Stimulated activated CD8-positive, alpha-beta memory T cell treated with anti-CD3 and anti-CD28 coated beads, Interleukin-15, amount 100 ng/mL, for 24 hours (primary cell): ENCODE measurements at places on chromosomes 7 and 10.

- DNase-seq, result no peak
Measured at GRCh38 chr10:86648704-86649427, 5.5 kb upstream of the OPN4 start.

DNA sequence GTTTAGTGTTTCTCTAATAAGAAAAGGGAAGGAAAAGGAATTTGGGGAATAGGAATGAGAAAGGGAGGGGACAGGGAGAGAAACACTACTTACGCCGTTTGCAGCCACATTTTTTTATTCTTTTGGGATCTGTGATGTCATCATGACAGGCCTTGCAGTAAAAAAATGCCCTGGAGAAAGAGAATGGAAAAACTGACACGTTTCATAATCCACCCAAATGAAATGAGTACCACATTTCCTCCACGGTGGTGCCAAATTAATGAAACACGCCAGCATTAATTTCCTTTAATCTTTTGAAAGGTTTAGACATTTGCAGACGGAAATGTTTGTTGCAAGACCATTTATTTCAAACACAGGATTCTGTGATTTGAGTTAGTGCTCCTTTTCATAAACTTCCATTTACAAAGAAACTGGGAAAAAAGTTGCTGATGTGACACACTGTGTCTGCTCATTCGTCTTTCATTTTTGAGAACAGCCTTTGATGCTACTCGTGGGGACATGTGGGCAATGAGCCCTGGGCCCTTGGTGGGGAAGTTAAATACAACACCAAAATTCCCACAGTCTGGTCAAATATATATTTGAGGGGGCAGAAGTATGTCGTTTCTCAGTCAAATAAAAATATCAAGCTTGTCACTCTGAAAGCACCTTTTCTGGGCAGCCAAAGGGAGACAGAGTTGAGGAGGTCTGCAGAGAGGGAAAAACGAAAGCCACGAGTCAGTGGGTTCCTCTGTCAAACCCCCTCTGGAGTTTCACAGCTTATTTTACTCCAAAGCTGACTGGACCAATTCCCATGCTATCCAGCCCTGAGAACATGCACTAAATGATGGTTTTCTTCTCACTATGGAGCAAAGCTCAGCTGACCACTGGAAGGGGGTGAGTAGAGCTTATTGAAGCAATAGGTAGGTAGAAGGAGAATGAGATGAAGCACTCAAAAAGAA, 625.5 kb downstream of the KCNMA1 start:
- DNase-seq, result no peak

DNA sequence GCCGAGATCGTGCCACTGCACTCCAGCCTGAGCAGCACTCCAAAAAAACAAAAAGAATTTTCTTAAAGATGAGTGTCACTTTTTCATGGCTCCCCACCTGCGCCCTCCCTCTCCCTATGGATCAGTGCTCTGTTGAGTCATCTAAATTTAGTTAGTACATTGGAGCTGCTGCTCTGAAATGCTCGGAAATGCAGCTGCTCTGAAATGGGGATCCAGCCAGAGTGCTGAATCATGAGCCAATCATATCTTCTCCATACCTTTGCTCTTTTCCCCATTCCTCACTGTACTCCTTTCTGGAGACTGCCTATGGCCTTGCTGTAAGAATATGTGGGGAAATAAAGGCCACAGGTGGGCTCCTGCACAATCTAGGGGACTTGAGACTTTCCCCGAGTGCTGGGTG, 188.8 kb downstream of the ZNF438 start:
- no peak for DNase-seq

- DNase-seq, result no peak
Measured at GRCh38 chr10:1559761-1560160, 177.6 kb downstream of the ADARB2 start.

- DNase-seq, result peak; percentile 21
Measured at GRCh38 chr7:148914208-148914777, 30.2 kb upstream of the EZH2 start.

DNA sequence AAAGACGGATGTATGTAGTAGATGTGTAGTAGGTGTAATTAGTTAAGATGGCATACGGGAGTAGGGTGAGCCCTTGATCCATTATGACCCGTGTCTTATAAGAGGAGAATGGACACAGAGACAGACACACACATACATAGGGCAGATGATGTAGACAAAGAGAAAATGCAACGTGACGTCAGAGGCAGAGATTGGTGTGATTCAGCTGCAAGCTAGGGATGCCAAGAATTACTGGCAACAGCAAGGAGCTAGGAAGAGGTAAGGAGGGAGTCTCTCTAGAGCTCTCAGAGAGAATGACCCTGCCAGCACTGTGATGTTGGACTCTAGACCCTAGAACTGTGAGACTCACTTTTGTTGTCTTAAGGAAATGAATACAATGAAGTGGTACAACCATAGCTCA, 247.0 kb upstream of the HABP2 start:
- no peak for DNase-seq

GRCh38 chr10:13628661-13629060, 41.9 kb downstream of the PRPF18 start:
- no peak for DNase-seq

GRCh38 chr7:97145068-97145467, 27.6 kb downstream of the SDHAF3 start:
- no peak for DNase-seq

DNA sequence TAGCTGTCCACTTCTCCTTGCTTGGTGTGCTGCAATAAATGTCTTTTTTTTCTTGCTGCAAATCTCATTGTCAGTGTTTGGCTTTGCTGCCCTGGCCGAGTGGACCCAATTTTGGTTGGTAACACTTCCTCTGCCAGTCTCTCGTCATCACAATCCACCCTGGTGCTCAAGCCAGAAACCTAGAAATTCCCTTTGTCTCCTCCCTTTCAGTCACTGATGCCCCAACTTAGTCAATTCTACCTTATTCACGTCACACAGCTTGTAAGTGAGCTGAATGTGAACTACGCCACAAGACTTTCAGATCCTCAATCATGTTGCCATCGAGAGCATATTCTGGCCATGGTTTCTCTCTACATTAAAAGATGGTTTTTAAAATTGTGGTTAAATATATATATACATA, 13.0 kb upstream of the FRA10AC1 start:
- DNase-seq, result no peak

GRCh38 chr10:18666810-18667209, 7.6 kb downstream of the ARL5B start:
- DNase-seq, result no peak

- no peak for DNase-seq
Measured at GRCh38 chr10:22754296-22754695, 39.9 kb upstream of the PIP4K2A start.
